Activated CD4-positive, alpha-beta T cell treated with anti-CD3 and anti-CD28 coated beads for 1 hour (primary cell): ENCODE measurements at places on chromosomes 13 and 19.

DNA sequence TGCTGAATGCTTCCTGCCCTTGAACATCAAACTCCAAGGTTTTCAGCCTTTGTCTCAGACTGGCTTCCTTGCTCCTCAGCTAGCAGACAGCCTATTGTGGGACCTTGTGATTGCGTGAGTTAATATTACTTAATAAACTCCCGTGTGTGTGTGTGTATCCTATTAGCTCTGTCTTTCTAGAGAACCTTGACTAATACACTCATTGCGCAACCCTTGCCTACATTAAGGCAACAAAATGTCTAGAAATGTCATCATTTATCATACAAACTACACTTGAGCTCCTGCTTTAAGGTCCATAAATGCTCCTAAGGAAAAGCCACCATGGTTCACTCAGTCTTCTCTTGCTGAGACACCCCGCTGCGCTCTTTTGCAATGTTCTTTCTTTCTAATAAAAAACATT, 2861.0 kb downstream of the PCDH9 start:
- no peak for DNase-seq

- DNase-seq, result no peak
Measured at GRCh38 chr13:45267215-45267614, 66.4 kb upstream of the KCTD4 start.

DNA sequence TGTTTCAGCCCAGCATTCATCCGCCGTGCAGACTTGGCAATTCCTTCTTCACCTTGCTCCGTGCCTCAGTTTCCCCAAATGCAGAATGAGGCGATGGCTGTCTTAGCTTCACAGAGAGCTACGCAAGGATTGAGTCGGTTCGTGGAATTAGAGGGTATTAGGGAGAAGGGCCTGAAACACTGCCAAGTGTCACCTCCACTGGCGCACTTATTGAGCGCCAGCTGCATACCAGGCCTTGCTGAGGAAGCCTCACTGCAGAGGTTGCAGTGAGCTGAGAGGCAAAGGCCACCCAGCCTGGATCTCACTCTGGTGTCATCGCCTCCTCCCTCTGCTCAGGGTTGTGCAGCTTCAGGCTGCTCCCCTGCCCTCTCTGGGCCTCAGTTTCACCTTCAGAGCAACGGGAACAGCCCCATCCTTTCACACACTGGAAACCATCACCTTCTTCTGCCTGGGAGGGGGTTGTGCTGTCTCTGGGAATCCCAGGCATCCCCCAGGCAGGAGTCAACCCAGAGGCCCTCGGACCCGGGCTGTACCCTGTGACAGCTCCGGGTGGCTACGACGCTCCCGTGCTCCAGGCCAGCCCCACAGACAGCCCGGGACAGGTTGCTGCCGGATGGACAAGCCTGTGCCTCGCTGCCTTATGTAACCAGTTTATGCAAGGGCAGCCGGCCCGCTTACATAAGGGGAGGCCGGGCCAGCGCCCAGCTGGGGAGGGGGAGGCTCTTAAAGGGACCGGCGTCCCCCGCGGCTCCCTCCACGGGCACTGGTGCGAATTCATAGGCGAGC, 31.9 kb downstream of the NFIC start:
- no peak for DNase-seq

- DNase-seq, result no peak
Measured at GRCh38 chr13:44271915-44272341, 101.7 kb upstream of the SERP2 start.

- DNase-seq, result no peak
Measured at GRCh38 chr13:113488283-113488682, 2.2 kb downstream of the DCUN1D2 start.

GRCh38 chr13:94646904-94647303, 45.2 kb downstream of the GPR180 start:
- no peak for DNase-seq

DNA sequence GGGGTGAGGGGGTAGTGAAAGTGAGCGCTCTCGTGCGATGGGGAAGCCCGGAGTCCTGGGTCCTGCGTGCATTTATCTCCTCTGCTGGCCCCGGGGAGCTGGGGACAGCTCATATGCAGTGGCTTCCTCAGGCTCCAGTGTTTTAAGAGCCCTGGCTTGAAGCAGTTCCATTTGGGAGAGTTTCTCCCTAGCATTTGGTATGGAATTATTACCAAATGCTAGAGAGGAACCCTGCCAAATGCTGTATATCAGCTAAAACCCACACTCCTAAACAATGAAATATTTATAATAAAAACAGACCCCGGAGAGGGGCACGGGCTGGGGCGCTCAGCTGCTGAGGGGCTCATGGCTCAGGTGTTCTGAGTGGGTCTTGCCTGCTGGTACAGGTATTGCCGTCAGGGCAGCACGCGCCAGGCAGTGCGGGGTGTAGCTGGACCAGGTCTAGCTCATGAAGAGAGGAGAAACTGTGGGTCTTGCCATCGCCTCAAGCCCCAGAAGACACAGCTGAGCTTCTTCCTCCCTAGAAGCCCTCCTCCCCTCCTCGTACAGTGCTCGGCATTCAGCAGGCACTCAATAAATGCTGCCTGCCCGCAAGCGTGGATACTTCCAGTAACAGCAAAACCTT, 163.6 kb upstream of the ZNF536 start:
- DNase-seq, result no peak

DNA sequence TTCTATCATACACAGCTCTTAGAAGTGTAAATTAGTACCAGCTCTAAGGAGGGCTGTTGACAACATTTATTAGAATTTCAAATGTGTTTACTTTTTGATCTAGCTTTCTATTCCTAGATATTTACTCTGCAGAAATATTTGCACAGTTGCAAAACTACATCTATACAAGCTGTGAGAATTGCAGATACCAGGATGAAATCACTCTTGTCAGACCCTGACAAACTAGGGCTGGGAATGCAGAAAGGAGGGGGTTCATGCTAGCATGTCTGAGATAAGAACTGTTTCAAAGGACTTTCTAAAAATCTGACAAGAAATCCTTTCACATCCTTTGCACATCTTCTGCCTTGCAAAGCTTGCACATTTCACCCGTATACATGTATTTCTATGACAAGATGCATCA, 11.8 kb upstream of the PABPC3 start:
- no peak for DNase-seq

- no peak for DNase-seq
Measured at GRCh38 chr19:48560095-48560530, 8.1 kb downstream of the SULT2B1 start.

- no peak for DNase-seq
Measured at GRCh38 chr19:5077209-5077515, 108.2 kb downstream of the KDM4B start.

- no peak for DNase-seq
Measured at GRCh38 chr19:57008432-57008831, 111.4 kb upstream of the USP29 start.

GRCh38 chr13:94057618-94058186, 421.8 kb downstream of the DCT start:
- no peak for DNase-seq

DNA sequence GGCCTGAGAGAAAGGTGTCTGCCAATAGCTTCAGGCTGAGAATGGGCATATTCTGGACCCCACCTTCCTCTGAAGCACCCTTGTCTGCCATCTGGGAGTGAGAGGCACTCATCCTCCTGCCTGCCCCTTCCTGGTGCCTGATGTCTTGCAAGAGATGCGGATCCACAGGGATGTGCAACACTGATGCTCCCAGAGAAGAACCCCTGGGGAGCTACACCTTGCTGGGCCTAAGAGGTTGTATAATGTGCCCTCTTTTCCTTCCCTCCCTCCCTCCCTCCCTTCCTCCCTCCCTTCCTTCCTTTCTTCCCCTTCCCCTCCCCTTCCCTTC, 34.6 kb downstream of the ADPRHL1 start:
- no peak for DNase-seq

DNA sequence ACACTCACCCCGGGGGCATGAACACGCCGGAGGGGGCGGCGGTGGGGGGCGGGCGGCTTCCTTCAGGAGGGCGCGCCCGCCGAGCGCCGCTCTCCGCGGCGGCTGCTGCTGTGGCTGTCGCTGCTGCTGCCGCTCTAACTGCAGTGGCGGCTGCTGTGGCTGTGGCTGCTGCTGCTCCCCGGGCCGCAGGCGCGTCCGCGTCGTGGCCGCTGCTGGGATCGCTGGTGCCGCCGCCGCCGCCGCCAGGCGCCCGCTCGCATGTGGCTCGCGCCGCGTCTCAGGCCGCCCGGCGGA, at the start of gene BBC3:
Gene BBC3, minus strand, starts transcription at position 279 of the 294 bp plus-strand sequence. CDS start 2,768 bp downstream, outside the sequence.
- DNase-seq, result no peak

DNA sequence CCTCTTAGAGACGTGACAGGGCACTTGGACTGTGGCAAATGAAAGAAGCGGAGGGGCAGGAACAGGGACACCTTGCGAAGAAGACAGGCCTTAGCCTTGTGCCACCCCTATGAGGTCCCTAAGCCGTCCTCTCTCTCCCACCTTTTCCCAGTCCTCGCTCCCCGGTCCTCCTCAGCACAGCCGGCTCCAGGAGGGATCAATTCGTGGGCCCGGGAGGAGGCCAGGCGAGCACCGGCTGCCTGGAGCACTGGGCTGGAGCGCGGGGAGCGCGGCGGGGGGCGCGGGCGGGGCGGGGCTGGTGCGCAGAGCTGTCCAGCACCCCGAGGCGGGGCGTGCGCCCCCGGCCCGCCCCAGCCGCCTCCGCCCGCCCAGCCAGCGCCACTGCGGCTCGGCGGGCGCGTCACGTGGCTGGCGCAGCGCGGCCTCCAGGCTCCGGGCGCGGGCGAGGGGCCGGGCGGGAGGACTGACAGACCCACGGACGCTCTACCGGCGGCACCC, at the start of gene LRP3:
Gene LRP3, plus strand, starts transcription at position 466 of the 498 bp plus-strand sequence. CDS start 456 bp downstream, outside the sequence.
- no peak for DNase-seq

GRCh38 chr13:95552208-95552538, 347 bp upstream of the CLDN10 start:
- no peak for DNase-seq

GRCh38 chr19:10207026-10207425, 12.3 kb upstream of the DNMT1 start:
- no peak for DNase-seq

DNA sequence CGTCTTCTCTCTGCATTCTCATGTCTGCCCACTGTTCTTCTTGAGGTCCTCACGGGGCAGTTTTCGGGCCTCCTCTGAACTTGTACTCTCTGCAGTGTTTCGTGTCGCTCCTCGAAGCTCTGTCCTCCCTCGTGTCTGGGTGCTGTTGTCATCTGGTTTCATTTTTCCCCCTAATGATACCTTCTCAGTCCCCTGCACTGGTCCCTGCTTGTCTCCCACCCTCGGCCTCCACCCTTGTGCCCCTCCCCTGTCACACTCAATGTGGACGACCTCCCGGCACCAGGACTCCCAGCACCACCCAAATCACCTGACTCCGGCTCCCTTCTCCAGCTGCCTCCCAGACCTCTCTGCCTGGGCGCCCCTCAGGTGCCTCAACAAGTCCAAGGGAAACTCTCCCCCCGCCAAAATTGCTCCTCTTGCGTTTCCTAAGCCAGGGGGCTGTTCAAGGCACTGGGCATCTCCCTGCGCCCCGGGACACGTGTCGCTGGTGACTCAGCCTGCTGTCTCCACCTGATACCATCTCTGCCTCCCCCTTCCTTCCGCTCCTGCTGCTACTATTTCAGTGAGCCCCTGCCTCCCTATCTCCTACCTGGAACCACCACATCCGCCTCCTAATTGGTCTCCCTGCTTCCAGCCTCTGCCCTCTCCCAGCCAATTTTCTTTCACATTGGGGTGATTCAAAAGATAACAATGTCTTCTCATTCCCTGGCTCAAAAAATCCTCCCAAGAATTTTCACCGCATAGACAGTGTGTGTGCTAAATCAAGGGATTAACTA, 49.5 kb downstream of the RFX2 start:
- DNase-seq, result no peak

- no peak for DNase-seq
Measured at GRCh38 chr19:49165111-49165750, 7.6 kb downstream of the TRPM4 start.

GRCh38 chr13:23147827-23148226, 33.0 kb upstream of the SGCG start:
- DNase-seq, result no peak

DNA sequence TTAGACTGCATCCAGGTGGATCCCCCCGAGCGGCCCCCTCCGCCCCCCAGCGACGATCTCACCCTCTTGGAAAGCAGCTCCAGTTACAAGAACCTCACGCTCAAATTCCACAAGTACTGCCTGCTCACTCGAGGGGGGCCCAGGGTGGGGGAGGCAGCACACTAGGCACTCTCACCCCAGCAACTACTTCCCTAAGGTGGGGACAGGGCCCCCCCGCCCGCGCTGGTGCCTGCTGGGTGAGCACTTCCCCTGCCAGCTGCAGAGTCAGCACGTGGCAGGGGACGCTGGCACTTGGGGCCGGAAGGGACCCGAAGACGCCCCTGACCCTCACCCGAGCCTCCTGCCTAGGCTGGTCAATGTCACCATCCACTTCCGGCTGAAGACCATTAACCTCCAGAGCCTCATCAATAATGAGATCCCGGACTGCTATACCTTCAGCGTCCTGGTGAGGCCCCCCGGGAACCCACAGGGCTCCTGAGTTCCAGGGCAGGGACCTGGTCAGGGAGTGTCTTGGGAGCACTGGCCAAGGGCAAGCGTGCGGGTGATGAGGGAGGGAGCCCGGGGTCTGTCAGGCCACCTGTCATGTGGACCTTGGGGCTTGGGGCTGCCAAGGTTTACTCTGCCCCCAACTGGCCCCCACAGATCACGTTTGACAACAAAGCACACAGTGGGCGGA, 5.2 kb downstream of the MCOLN1 start:
- no peak for DNase-seq

DNA sequence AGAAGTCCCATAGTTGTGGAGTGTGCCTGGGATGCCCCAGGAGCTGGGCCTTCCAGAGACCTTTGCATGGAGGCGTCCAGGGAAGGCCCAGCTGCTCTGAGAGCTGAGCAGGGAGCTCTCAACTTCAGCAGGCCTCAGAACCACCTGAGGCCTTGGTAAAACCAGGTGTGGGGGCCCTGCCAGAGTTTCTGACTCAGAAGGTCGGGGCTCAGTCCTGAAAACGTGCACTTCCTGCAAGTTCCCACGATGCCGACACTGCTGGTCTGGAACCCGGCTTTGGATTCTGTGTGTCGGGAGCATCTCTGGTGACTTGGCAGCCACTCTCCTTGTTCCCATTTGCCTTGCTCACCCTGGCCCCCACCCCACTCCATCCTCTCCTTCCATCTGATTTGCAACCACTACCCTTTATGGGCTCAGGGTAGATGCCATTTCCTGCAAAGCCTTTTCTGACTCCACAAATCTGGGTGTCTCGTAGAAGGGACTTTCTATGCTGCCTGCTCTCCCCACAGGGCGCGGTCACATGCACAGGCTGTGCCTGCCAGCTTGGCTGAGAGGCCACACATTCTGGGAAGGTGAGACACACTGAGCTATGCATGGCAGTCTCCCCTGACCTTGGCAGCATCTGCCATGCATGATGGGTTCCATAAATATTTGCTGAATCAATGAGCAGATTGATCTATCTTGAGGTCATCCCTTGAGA, 244.7 kb downstream of the COL4A1 start:
- no peak for DNase-seq

GRCh38 chr19:48415395-48415794, 21.9 kb downstream of the GRIN2D start:
- DNase-seq, result peak; percentile 45

DNA sequence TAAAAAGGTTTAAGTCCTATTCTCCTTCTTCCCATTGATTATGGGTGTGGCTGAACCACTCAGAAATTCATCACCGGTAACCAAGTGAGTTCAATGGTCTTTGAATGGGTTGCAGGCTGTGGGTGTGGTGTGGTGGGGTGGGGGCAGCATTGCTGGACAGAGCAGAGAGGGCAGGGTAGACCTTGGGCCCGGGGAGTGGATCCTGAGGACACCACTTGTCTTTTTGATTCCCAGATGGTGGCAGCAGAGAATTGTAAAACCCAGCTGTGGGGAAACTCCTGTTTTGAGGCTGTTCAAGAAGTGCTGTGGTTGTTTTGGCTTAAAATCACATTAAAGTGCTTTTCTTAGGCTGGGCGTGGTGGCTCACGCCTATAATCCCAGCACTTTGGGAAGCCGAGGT, 45.8 kb upstream of the RGCC start:
- no peak for DNase-seq
